ENCODE measurements at places on chromosomes 2 and 18.
A peak's percentile ranks its signal among the peaks of the same experiment; 100 is the strongest.

DNA sequence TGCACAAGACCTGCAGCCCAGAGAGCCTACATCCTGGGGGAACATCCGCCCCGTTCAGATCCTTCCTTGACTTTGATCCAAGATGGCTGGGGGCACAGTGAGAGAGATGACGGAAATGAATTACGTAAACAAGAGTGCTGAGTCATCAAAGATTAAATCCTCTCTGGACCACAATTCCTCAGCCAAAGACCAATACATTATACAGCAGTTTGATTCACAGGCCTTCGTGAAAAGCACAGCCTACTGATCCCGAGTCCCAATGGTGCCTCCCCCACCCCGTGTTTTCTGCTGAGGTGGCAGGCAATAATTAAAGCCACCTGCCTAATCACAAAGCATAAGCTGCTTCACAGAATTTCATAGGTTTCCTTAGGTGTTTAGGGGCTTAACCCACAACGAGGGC is 43.0 kb downstream of the MYO5B start:
- peak; percentile 42 for DNase-seq

- DNase-seq = no peak
Observed at GRCh38 chr18:9730786-9731185, 22.7 kb downstream of the RAB31 start.

- no peak for DNase-seq
Observed at GRCh38 chr2:151191001-151191400, 70.7 kb downstream of the RBM43 start.

DNA sequence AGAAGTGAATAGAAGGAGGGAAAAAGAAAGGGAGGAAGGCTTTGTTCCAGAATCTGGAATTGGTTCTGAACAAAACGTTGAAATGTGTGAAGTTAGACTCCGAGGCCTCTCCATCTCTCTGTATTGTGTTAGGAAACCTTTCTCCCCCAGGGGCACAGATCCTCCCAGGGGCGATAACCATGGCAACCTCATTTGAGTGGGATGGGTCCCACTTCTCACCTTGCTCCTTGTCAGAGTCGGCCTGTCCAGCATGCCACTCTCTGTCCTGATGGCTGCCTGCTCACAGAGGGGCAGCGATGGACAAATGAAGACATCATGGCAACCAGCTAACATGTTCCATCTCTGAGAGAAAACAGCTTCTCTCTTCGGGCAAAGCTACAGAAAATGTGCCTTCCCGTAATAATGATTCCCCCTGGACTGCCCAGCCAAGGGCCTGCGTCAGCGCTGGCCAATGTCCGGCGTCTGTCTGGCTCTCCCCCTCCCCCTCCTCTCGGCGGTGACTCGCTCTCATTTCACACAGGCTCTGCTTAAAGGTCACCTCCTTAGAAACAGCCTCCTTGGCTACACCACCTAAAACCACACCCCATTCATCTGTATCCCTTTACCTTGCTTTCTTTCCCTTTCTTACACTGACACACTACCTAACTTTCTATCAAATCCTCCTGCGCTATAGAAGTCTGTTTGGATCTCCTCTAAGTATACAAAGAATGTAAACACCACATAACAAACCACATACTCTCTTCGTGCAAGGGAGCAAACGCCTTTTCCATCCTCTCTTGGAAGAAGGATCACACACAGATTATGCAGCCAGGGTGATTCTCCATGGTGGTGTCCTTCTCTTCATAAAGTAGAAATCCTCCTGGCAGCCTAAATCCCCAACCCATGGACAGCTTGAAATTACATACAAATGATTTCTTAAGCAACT is 32.1 kb upstream of the TTC39C start:
- peak; percentile 34 for DNase-seq

GRCh38 chr2:73877071-73877802 is 15.6 kb upstream of the ACTG2 start:
- DNase-seq = no peak

DNA sequence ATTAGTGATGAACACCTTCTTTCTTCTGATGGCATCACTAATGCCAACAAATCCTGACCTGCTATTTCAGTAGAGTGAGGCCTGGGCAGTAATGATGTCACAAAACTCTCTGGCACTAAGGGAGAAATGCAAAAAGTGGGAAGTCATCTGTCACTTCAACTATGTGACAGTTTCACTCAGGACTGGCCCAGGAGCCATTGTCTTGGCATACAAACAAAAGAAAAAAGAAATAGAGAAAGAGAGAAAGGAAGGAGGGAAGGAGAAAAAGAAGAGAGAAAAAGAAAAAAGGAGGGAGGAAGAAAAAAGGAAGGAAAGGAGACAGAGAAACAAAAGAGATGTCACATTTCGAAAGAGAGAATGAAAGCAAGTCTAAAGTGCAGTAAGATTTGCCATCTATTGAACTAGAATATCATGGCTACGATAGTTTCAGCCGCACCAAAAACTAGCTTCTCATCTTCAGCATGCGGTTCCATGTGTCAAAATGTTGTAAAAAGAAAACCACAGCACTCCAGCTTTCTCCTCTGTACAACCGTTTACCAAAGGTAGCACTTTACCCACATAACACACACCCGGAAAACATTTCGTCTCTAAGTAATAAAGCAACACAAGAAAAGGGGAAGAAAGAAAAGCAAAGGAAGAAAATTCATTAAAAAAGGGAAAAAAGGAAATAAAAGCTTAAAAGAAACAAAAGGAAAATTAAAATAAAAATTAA is 50.1 kb downstream of the CD226 start:
- no peak for DNase-seq

- DNase-seq = no peak
Observed at GRCh38 chr2:120330946-120331822, 14.8 kb upstream of the INHBB start.

- DNase-seq = peak; percentile 70
Observed at GRCh38 chr18:12060182-12060870, 33.3 kb upstream of the ANKRD62 start.

DNA sequence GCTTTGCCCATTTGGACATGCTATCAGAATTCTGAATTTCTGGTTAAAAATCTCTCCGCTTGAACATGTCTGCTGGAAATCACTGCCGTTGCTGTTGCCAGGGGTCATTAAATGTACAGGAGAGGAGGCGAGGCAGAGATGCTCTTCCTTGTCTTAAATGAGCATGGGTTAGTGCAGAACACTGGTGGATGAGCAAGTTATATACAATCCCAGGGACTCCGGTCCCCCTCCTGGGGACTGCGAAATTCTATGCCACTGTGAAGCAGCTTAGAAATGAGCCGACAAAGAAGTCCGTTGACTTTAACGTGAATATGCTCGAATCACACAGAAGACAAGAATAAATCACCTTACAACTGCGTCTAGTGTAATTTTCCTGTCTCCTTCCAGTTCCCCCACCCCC is 95.1 kb upstream of the KLHL14 start:
- no peak for DNase-seq

- DNase-seq = no peak
Observed at GRCh38 chr2:55954306-55955035, 30.9 kb upstream of the EFEMP1 start.

DNA sequence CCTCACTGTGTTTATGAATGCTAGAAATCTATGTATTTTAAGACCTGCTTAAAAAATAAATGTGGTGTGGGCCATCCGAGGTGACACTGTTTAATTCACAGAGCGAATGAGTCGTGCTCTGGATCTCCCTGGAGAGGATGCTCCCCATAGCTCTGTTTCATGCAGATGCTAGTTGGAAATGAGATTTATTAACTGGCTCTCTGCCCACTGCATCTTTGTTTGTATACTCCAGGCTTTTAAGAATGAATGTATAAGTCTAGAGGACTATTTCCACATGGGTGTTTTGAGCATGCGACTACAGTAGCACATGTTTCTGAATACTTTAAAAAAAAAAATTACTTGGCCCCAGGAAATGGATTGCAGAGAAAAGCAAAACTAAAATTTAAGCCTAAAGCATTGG is 3.9 kb downstream of the MAPRE2 start:
- peak; percentile 41 for DNase-seq

GRCh38 chr2:62966991-62967390 is 83.6 kb upstream of the OTX1 start:
- DNase-seq = no peak

DNA sequence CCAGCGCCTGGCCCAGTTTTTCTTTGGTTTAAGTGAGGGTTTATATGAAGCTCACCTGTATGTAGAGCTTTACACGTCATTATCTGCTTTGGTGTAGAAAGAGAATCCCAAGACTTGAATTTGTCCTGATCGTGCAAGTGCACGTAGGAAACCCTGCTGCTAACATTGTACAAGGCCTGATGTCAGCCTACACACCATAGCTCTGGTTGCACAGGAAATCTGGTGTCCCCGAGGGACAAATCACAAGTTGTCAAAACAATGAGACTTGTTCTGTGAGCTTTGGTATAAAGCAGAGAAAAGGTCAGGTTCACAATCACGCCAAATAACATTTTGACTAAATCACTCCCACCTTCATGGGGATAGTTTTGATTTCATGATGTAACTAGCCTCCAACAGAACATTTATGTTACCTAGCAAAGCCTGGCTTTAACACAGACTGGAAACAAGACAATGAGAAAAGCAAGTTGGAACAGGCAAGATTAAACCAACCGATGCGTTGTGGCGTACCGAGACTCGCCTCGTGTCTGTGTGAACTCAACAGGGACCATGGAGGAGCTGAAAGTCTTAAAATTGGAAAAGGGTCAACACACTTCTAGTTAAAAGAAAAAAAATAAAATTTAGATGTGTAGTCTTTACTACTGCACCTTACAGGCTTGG is 41.4 kb downstream of the ZAP70 start:
- DNase-seq = no peak

DNA sequence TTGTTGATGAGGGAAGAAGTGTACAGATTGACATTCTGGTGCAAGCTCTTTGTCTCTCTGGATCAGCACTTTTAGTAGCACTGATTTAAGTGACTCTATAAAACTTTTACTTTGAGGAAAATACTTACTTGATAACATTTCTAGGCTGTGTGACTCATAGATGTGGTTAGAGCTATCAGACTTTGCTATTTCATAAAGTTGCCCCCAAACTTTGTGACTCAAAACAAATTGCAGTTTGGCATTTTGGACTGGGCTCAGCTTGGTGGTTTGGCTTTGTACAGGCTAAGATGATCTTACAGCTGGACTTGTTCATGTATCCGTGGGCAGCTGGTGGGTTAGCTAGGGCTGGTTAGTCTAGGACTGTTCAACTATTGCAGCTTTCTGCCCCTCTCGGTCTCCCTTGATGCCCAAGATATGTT is 42.1 kb upstream of the GLS start:
- peak; percentile 96 for DNase-seq

GRCh38 chr18:58496231-58496630 is 132.7 kb downstream of the ALPK2 start:
- no peak for DNase-seq

GRCh38 chr2:174486563-174487107 is at the start of gene GPR155:
GPR155 (minus strand) TSS chr2:174487029; CDS start chr2:174481956, 5,073 bp downstream.
- peak; percentile 32 for DNase-seq

DNA sequence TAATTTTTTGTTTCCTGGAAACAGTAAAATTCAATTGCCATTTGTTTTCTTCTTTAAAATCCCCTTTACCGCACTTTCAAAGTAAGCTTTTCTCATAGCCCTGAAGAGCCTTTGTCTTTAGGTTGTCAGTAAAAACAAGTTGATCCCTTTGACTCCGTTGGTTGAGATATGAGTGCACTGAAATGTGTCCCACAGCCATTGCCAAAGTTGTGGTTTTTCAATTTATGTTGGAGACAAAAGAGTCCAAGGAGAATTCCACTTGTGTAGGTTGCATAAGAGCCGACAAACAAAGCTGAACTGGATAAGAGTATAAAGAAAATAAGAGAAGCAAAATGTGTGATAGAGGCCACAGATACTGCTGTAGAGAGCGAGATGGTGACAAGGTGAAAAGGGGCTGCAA is 26.1 kb upstream of the HNMT start:
- DNase-seq = peak; percentile 56

DNA sequence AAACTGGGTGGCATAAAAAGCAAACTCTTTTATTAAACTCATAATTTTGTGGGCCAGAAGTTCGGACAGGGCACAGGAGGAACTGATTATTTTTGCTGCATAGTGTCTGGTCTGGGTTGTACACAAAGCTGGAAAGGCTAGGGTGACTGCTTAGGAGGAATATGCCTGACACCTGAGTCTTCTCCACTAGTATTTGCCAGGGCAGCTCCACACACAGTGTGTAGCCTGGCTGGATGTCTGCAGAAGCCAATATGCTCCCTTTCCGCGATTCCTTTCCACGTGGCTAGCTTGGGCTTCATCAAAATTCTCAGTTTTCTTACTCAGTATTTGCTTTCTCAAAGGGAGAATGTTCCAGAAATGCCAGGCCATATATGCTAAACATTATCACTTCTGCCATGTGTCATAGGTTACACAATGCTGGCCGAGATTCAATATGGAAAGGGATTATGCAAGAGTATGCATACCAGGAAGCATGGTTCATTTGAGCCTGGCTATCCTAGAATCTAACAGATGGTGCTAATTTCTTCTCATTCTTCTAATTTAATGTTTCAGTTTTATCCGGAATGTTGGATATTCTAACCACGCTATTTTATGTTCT is 142.7 kb upstream of the DOK6 start:
- DNase-seq = no peak

GRCh38 chr18:73879766-73880165 is 267.9 kb downstream of the FBXO15 start:
- DNase-seq = peak; percentile 16

GRCh38 chr2:39487398-39488250 is 50.5 kb upstream of the MAP4K3 start:
- DNase-seq = peak; percentile 46

GRCh38 chr2:222904557-222905258 is 43.9 kb downstream of the ACSL3 start:
- peak; percentile 6 for DNase-seq

- no peak for DNase-seq
Observed at GRCh38 chr18:47978603-47979002, 48.1 kb upstream of the SMAD2 start.
